ENCODE measurements at places on chromosomes 1 and 21. TPM values are rescaled to one million over a fixed set of nuclear protein-coding genes. Genes with fewer than 3 reads are reported as not detected.

RCSD1 gene
- total RNA-seq = 10.0 TPM

F5 gene
- 0.60 TPM for total RNA-seq

KIF26B gene
- 1.4 TPM for total RNA-seq

SDE2 gene
- 27.5 TPM for total RNA-seq

- DNase-seq = no peak
Measured at GRCh38 chr1:210313046-210313595, 15.6 kb upstream of the HHAT start.

GRCh38 chr1:212960932-212961331, 10.6 kb downstream of the VASH2 start:
- no peak for DNase-seq

DNA sequence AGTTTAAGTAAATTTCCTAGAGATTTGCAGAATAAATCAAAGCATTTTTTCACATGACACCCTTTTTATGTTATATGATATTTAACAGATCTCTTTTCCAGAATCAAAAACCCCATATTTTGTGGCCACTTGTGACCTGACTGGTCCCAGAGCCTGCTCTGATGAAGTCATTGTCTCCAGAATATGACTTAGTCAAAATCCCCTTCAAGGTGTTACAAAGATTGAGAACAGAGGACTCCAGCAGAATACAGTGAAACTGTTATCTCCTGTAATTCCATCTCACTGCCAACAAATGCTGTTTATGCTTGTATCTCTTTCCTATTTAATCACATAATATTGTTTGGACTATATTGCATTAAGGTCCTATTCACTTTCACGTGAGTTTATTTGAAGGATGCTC, 25.6 kb downstream of the RGS1 start:
- no peak for DNase-seq

DNA sequence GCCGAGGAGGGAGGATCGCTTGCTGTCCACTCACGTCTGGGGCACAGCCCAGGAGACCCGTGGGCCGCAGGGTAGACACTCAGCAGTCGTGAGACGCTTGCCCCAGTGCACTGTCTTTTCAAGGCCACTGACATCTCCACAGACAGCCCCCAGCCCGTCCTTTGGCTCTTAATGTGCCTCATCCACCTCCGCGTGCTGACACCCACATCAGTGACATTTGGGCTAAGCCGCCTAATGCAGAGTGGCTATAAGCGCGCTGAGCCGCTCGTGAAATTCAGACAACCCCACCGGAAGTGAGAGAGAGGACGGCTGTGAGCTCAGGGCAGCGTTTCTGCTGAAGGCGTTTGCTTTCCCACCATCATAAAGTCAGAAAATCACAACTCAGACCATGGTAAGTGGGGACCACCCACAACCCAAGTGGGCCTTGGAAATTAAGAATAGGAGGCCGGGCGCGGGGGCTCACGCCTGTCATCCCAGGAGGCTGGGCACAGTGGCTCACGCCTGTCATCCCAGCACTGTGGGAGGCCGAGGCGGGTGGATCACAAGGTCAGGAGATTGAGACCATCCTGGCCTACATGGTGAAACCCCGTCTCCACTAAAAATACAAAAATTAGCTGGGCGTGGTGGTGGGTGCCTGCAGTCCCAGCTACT, 8.4 kb downstream of the SLC35E2B start:
- no peak for DNase-seq

DNA sequence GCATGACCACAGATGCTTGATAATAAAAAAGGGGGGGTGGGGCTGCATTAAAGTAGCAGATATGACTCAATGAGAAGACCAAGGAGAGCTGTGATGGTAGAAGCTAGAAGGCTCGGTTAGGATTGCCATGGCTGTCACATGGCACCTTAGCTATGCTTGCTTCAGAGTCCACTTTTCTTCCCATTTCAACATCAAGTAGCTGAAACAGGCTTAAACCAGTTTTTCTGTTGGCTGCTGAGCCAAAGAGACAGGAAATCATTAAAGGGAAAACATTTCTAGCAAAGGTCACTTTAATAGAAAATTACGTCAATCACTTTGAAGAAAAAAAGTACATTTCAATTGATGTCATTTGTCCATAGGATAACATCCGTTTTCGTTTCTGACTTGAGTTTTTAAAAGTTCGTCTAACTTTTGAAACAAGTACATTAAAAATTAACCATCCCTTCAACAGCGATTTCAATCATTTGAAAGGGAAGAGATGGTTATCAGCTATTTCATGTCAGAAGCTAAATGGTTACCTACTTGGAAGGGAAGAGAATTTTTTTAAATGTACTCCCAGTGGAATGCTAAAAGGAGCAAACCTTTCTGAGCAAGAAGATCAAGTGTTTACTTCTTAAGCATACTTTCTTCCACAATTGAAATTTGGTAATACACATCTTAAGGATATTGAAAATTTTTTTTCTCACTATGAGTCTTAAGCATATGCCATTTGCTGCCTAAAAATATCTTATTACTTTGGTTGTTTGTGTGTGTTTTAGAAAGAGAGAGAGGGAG, 488.1 kb upstream of the PRMT6 start:
- DNase-seq = no peak

GRCh38 chr1:19222979-19223824, 13.1 kb upstream of the UBR4 start:
- DNase-seq = no peak

GRCh38 chr1:36134505-36135329, 9.7 kb upstream of the COL8A2 start:
- DNase-seq = peak; percentile 50

DNA sequence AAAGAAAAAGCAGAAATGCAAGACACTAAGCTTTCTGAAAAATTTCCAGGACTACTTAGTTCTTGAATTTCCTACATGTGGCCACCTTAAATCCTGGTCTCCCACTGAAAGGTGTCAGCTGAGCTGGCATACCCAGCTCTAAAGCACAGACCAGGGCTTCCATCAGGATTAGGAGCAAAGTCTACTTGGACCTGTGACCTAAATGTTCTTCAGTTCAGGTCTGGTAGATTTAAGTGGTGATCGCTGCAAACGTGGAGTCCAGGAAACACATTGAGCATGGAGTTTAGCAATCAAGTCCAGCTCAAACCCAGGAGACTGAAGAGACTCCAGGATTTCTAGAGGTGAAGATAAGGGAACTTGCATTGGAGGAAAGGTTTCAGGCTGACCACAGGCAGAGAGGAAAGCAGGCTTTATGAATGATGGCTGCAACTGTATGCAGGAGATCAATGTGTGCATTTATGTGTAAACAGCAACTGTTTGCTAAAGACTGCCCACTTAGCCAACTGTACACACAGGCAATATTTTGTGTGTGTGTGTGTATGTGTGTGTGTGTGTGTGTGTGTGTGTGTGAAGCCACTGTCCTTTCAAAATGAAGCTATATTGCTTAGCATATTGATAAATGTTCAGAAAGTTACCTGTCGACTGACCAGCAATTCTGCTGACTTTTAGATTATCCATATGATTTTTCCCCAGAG, 75.2 kb downstream of the LMX1A start:
- DNase-seq = no peak

- no peak for DNase-seq
Measured at GRCh38 chr1:59079434-59080140, 217.3 kb upstream of the FGGY start.

GRCh38 chr1:76075188-76075489, 593 bp downstream of the ST6GALNAC3 start:
- no peak for DNase-seq

DNA sequence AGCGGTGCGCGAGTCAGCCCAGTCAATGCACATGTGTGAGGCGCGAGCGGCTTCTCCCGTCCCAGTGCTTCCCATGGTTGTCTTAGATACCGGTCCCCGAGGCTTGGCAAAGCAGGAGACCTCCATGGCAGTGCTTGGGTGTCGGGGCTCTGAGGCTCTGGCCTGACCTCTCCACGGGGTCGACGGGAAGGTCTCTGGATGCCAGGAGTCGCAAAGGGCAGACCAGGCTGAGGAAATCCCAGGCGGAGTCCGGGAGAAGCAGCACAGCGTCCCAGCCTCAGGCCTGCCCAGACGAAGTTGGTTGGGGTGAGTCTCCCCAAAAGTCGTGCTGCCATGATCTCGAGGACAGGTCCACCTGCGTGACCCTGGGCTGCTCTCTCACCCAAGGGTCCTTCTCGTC, 3881.6 kb downstream of the SRGAP2C start:
- DNase-seq = no peak
